Activated T-helper 1 cell treated with anti-CD3 and anti-CD28 coated beads, Interleukin-12 subunit alpha, Interleukin-12 subunit beta, Interleukin-2, Interleukin-4 antibody, amounts not matched to agents 30 ng/mL and 10 ng/mL and 1 ng/mL, durations not matched to agents 14 hours and 24 hours and 36 hours (primary cell): ENCODE measurements at places on chromosomes 4 and X. TPM values are rescaled to one million over a fixed set of nuclear protein-coding genes. Genes with fewer than 3 reads are reported as not detected.
A peak's percentile ranks its signal among the peaks of the same experiment; 100 is the strongest.

- H3K4me1 ChIP-seq, result no peaks in the 10 kb centered on the region
- no peak for DNase-seq
- H3K36me3 ChIP-seq, result no peaks in the 10 kb centered on the region
- H3K27ac ChIP-seq, result no peak overlapping the region
Observed at GRCh38 chrX:3252744-3253143, 93.7 kb downstream of the MXRA5 start.

- H3K27ac ChIP-seq, result no peak overlapping the region
- peaks cover 16% of the 10 kb centered on the region for H3K36me3 ChIP-seq
- no peaks in the 10 kb centered on the region for H3K27me3 ChIP-seq
- peaks cover 21% of the 10 kb centered on the region for H3K4me1 ChIP-seq
- DNase-seq, result no peak
- no peak overlapping the region for H3K4me3 ChIP-seq
Observed at GRCh38 chr4:145861336-145862318, 77.0 kb downstream of the ZNF827 start.

Gene TMEM150C
- not detected in 2 replicates for total RNA-seq

Gene ZNF157
- 0.34 and 0.49 TPM in 2 replicates for total RNA-seq

Gene AKAP14
- not detected in 2 replicates for total RNA-seq

- H3K4me3 ChIP-seq, result no peak overlapping the region
- peaks cover 1% of the 10 kb centered on the region for H3K27me3 ChIP-seq
- no peak for DNase-seq
- no peak overlapping the region for H3K27ac ChIP-seq
- no peaks in the 10 kb centered on the region for H3K36me3 ChIP-seq
- no peaks in the 10 kb centered on the region for H3K4me1 ChIP-seq
Observed at GRCh38 chrX:71216485-71216884, 6.5 kb upstream of the GJB1 start.

DNA sequence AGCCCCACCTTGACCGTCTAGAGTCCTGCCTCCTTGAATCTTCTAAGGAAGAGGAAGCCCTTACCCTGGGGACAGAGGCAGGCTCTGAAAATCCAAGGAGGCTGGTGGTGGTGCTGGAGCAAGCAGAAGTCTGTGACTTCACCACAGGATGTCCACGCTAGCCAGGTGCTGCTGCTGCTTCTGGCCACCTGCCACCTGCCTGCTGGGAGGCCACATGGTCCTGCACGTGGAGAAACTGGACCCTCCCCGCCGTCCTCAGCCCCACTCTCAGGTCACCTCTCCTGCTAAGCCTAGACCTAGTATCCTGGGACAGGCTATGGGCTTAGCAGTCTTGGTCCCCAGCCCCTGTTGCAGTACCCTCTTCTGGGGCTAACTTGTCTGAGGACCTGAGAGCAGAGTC lies 15.8 kb downstream of the TMEM31 start:
- DNase-seq, result no peak
- peaks cover 6% of the 10 kb centered on the region for H3K27me3 ChIP-seq
- no peaks in the 10 kb centered on the region for H3K4me1 ChIP-seq
- no peak overlapping the region for H3K4me3 ChIP-seq

Gene ATP8A1
- total RNA-seq, result 18.2 and 25.8 TPM in 2 replicates

Gene GPRASP2
- 0.10 and 0.15 TPM in 2 replicates for total RNA-seq

Gene INTU
- total RNA-seq, result 0.02 TPM in 1 of 2 replicates, not detected in the other

DNA sequence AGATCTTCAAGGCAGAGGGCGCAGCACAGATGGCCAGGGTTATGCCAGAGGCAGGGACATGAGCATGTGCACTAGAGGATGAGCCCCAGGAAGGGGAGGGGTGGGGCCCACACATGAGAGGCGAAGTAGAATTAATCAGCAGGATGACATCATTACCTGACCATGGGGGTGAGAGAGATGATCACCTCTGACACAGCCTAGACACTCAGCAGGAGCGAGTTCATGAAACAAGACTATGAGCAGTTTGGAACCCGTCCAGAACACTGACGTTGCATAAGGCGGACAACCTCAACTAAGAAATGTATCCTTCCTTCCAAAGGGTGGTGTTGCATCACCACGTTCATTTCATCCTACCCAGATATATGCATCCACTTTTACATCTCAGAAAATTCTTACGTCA lies 446.7 kb upstream of the TENM3 start:
- no peaks in the 10 kb centered on the region for H3K27me3 ChIP-seq
- no peaks in the 10 kb centered on the region for H3K36me3 ChIP-seq
- DNase-seq, result no peak
- H3K27ac ChIP-seq, result no peak overlapping the region
- no peaks in the 10 kb centered on the region for H3K4me1 ChIP-seq

Gene MAGEA2B
- not detected in 2 replicates for total RNA-seq

- no peak overlapping the region for H3K4me3 ChIP-seq
- H3K27me3 ChIP-seq, result no peaks in the 10 kb centered on the region
- no peaks in the 10 kb centered on the region for H3K4me1 ChIP-seq
- no peak overlapping the region for H3K27ac ChIP-seq
- no peaks in the 10 kb centered on the region for H3K36me3 ChIP-seq
Observed at GRCh38 chrX:6885396-6885795, 262.1 kb upstream of the STS start.

Gene PDGFC
- not detected in 2 replicates for total RNA-seq

DNA sequence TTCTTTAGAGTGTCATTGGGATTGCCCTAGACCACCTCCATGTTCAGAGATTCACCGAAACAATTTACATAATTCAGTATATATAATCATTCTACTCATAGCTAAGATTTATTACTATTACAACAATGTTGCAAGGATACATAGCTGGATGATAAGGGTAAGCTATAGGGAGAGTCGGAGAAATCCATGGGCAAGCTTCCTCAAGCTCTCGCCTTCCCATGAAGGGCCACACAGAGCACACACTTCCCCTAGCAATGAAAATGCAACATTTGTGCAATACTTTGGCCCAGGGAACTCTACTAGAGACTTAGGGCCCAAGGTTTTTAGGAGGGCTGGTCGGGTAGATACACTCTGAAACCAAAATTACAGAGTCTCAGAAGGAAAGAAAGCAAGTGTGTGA lies 49.7 kb upstream of the ABCG2 start:
- H3K27ac ChIP-seq, result no peak overlapping the region
- no peak for DNase-seq
- H3K4me1 ChIP-seq, result no peaks in the 10 kb centered on the region
- peaks cover 11% of the 10 kb centered on the region for H3K27me3 ChIP-seq
- H3K36me3 ChIP-seq, result no peaks in the 10 kb centered on the region

- no peak overlapping the region for H3K27ac ChIP-seq
- H3K27me3 ChIP-seq, result no peaks in the 10 kb centered on the region
- no peak for DNase-seq
- H3K4me1 ChIP-seq, result no peaks in the 10 kb centered on the region
- H3K36me3 ChIP-seq, result peaks cover 9% of the 10 kb centered on the region
- no peak overlapping the region for H3K4me3 ChIP-seq
Observed at GRCh38 chr4:54032558-54033135, 31.8 kb downstream of the CHIC2 start.

Gene ZNF674
- total RNA-seq, result 1.8 and 3.5 TPM in 2 replicates

GRCh38 chr4:190016369-190017289 lies 10.4 kb downstream of the FRG2 start:
- peak overlapping the region; percentile 50 for H3K27ac ChIP-seq
- peaks cover 80% of the 10 kb centered on the region for H3K27me3 ChIP-seq

GRCh38 chrX:110180176-110180927 lies 137.5 kb downstream of the AMMECR1 start:
- H3K27ac ChIP-seq, result no peak overlapping the region
- no peak overlapping the region for H3K4me3 ChIP-seq
- H3K4me1 ChIP-seq, result peaks cover 18% of the 10 kb centered on the region
- DNase-seq, result no peak

Gene IQCM
- total RNA-seq, result not detected in 2 replicates

Gene CFP
- total RNA-seq, result 2.3 and 4.9 TPM in 2 replicates
